ENCODE measurements at places on chromosomes 4 and X. TPM values are rescaled to one million over a fixed set of nuclear protein-coding genes. Genes with fewer than 3 reads are reported as not detected.

XAGE2 gene
- total RNA-seq = not detected

SSX4 gene
- total RNA-seq = not detected

ITIH6 gene
- not detected for total RNA-seq

DGKK gene
- total RNA-seq = not detected

SUPT20HL1 gene
- not detected for total RNA-seq

GRCh38 chrX:7111518-7111917 lies 36.0 kb upstream of the STS start:
- no peak overlapping the region for H3K27ac ChIP-seq
- DNase-seq = no peak

- no peaks in the 10 kb centered on the region for H3K27me3 ChIP-seq
- no peak for DNase-seq
- H3K4me3 ChIP-seq = no peak overlapping the region
- H3K36me3 ChIP-seq = no peaks in the 10 kb centered on the region
- H3K27ac ChIP-seq = no peak overlapping the region
These were observed 86.8 kb upstream of the NPFFR2 start for GRCh38 chr4:71944956-71945355.

- no peaks in the 10 kb centered on the region for H3K27me3 ChIP-seq
- H3K27ac ChIP-seq = peak overlapping the region; percentile 50
- H3K4me3 ChIP-seq = peak overlapping the region; percentile 88
- peaks cover 14% of the 10 kb centered on the region for H3K4me1 ChIP-seq
- no peaks in the 10 kb centered on the region for H3K36me3 ChIP-seq
- peak; percentile 22 for DNase-seq
These were observed 671 bp downstream of the HPF1 start for GRCh38 chr4:169756971-169757574.

DNA sequence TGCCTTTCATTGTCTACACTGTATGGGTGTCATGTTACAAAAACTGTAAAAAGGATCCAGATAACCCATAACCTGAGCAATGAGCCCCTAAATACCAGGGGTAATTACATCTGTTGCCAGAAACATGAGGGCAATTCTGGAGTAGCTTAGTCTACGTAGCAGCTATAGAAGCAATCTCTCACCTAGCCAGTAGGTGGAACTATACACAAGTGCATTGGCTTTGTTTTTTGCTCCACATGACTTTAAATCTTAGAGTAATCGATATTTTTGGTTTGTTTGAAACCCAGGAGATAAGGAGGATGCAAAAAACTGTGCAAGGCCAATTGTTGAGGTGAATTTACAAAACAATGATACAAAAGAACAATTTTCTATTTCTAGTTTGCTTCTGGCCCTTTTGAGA lies 57.5 kb downstream of the GPR82 start:
- H3K27ac ChIP-seq = no peak overlapping the region
- H3K4me1 ChIP-seq = no peaks in the 10 kb centered on the region
- H3K27me3 ChIP-seq = no peaks in the 10 kb centered on the region
- peaks cover 3% of the 10 kb centered on the region for H3K36me3 ChIP-seq
- peak; percentile 49 for DNase-seq

- no peak overlapping the region for H3K4me3 ChIP-seq
- H3K27ac ChIP-seq = no peak overlapping the region
- no peaks in the 10 kb centered on the region for H3K36me3 ChIP-seq
- H3K27me3 ChIP-seq = no peaks in the 10 kb centered on the region
- H3K4me1 ChIP-seq = no peaks in the 10 kb centered on the region
- DNase-seq = no peak
These were observed 639.9 kb downstream of the SPOCK3 start for GRCh38 chr4:166594326-166594946.

- H3K27me3 ChIP-seq = no peaks in the 10 kb centered on the region
- DNase-seq = no peak
- peaks cover 13% of the 10 kb centered on the region for H3K4me1 ChIP-seq
- H3K36me3 ChIP-seq = no peaks in the 10 kb centered on the region
These were observed 318.8 kb upstream of the RASGEF1B start for GRCh38 chr4:81790477-81790876.

DNA sequence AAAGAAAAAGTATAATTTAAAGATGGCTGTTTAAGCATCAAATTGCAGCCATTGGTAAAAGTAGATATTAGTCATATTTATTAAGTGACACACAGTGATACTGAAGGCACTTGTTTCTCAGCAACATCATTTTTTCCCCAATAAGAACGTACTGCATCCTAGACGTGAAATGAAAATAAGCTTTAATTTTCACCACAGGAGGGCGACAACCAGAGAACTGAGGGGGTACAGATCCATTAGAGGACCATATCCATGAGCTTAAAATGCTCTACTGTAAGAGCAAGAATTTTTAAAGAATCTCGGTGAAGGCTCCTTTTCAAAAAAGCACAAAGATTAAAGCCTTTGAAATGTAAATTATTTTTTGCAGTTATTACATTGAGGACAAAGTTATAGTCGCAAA lies 33.4 kb downstream of the FRG1 start:
- no peaks in the 10 kb centered on the region for H3K36me3 ChIP-seq
- no peaks in the 10 kb centered on the region for H3K4me1 ChIP-seq
- no peak for DNase-seq
- H3K27me3 ChIP-seq = no peaks in the 10 kb centered on the region
- no peak overlapping the region for H3K27ac ChIP-seq
- H3K4me3 ChIP-seq = no peak overlapping the region

DNA sequence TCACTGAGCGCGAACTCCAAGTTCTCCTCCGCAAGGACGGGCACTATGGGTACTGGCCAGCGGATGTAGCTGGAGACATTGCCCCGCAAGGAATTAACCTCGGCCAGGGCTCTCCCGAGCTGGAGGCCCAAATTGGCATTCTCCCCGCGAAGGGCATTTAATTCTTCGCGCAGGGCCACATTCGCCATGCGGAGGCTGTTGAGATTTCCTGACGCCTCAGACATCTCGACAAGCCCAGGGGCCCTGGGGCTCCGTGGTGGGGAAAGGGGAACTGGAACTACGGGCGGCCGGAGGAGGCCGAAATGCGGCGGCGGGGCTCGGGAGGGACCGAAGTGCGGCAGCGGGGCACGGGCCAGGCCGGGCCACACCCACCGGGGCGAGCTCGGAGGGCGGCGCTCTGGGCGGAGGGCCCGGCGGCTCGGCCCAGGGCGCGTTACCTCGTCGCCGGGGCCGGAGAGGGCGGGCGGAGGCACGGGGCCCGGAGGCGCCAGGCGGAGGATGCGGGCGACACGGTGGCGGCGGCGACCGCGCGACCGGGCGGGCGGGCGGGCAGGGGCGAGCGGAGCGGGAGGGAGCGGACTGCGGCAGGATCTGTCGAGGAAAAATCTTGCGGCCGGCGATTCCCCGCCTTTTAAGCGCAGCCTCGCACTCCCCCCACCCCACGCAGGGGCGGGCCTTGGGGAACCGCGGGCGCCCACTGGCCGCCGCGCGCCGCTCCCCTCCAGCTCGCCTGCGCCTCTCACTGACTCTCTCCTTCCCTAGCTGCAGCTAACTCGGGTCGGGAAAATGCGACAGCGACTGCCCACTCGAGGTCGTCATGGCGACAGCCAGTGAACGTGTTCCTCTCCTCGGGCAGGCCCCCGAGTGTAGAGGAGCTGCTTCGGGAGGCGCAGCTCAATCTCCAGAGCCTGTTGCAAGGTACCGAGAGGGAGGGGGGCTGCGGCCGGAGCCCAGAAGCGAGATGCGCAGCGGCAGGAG lies at the start of gene RTL5:
Gene RTL5, minus strand, starts transcription at position 599 of the 978 bp plus-strand sequence.
- peaks cover 18% of the 10 kb centered on the region for H3K27me3 ChIP-seq
- peaks cover 7% of the 10 kb centered on the region for H3K4me1 ChIP-seq
- H3K4me3 ChIP-seq = peak within 1 kb of the TSS; percentile 36
- peak; percentile 60 for DNase-seq
- no peaks in the 10 kb centered on the region for H3K36me3 ChIP-seq
- H3K27ac ChIP-seq = no peak within 1 kb of the TSS

GRCh38 chr4:1293991-1294390 lies 4.3 kb downstream of the MAEA start:
- H3K27me3 ChIP-seq = no peaks in the 10 kb centered on the region
- H3K4me1 ChIP-seq = peaks cover 29% of the 10 kb centered on the region
- peaks cover 23% of the 10 kb centered on the region for H3K36me3 ChIP-seq
- no peak overlapping the region for H3K4me3 ChIP-seq
- H3K27ac ChIP-seq = peak overlapping the region; percentile 21

DNA sequence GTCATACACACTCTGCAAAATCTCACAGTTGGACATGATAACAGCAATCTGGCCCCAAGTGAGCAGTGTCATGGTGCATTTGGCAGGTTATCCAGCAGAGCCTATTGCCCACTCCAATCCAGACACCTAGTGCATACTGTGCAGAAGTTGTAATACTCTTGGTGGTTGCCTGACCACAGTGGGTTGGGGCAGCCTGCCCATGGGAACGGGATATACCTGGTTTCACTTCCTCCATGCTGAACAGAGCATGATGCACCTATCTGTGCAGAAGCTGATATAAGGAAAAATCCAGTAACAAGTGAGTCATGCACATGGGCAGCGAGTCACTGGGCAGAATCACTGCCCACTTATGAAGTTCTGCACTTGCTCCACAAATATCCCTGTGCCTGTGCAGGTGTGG lies 105.3 kb upstream of the IGSF1 start:
- H3K4me3 ChIP-seq = no peak overlapping the region
- H3K27me3 ChIP-seq = no peaks in the 10 kb centered on the region

DNA sequence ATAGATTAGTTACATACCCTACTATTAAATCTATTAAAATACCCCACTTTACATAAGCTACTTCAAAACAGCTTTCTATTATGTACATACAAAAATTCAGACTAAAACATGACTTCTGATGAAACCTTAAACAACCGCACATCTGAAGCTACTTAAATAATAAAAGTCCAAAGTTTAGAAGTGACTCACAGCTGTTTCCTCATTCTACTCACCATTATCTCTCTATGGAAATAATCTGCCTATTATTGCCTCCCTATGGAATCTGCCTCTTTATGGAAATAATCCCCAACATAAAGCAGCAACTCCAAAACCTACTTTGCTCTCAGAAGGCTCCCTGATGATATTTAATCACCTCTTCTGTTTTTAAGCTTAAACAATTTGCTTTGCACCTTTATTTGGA lies 15.7 kb upstream of the BANK1 start:
- no peak for DNase-seq
- peaks cover 6% of the 10 kb centered on the region for H3K4me1 ChIP-seq
- no peaks in the 10 kb centered on the region for H3K36me3 ChIP-seq
- no peaks in the 10 kb centered on the region for H3K27me3 ChIP-seq
- H3K27ac ChIP-seq = no peak overlapping the region

DNA sequence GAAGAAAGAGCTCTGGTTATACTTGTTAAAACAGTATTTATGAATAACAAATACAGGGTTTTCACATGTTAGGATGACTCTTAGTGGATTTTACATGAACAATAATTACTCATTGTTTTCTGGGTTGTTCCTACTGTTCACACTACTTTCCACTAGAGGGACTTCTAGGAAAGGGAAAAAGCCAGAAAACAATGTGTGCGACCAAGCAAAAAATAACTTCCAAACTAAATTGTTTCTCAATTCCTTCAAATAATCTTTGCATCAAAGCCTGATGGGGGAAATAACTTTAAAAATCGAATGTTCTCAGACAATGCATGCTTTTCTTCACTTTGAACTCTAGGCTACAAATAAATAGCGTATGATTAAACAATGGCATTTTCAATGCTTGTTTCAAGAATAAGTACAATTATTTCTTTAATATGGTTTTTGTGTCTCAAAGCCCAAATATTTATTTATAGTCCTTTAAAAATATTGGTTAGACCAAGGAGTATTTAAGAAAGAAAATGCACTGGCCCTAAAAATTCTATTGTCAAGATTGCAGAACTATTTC lies 72.1 kb upstream of the ETNPPL start:
- H3K27me3 ChIP-seq = no peaks in the 10 kb centered on the region
- no peaks in the 10 kb centered on the region for H3K36me3 ChIP-seq
- DNase-seq = no peak
- H3K4me3 ChIP-seq = no peak overlapping the region

DNA sequence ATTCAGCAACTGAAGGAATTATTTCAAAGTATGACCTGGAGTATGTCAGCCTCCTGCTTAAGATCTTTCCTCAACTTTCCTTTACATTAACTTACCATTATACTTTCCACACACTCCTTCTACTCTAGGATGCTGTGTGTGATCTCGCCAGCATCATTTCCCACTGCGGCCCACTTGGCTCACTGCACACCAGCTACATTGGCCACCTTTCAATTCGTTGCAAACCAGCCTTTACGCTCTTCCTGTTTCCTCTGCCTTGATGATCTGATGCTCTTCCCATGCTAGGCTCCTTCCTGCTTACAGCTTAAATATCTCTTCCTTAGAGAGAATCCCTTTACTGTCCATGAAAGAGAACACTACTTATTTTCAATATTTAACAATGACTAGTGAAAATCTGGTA lies 95.1 kb downstream of the GPM6A start:
- H3K27ac ChIP-seq = no peak overlapping the region
- H3K36me3 ChIP-seq = no peaks in the 10 kb centered on the region
- H3K4me1 ChIP-seq = no peaks in the 10 kb centered on the region
- H3K27me3 ChIP-seq = no peaks in the 10 kb centered on the region

- DNase-seq = no peak
- H3K27me3 ChIP-seq = no peaks in the 10 kb centered on the region
- no peaks in the 10 kb centered on the region for H3K4me1 ChIP-seq
These were observed 47.7 kb upstream of the CXCL8 start for GRCh38 chr4:73692701-73693100.

DNA sequence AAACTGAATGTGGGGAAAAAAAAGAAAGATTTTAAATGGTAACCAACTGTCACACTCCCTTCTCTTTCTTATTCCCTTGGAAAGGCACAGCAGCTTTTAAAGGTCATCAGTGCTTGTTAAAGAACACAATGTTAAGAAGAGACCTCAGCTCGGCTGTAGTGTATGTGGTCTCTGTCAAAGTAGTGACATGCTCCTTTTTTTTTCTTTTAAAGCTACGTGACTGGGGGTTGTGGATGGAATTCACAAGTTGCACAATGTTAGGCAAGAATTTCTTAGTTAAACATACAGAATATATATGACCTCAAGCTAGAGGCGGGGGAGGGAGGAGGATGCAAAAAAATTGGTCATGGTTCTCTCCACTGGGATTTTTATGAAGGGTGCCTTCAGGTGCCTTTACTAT lies 45.6 kb downstream of the OCRL start:
- H3K27me3 ChIP-seq = no peaks in the 10 kb centered on the region
- H3K4me3 ChIP-seq = no peak overlapping the region
- no peak overlapping the region for H3K27ac ChIP-seq
- no peaks in the 10 kb centered on the region for H3K36me3 ChIP-seq

DNA sequence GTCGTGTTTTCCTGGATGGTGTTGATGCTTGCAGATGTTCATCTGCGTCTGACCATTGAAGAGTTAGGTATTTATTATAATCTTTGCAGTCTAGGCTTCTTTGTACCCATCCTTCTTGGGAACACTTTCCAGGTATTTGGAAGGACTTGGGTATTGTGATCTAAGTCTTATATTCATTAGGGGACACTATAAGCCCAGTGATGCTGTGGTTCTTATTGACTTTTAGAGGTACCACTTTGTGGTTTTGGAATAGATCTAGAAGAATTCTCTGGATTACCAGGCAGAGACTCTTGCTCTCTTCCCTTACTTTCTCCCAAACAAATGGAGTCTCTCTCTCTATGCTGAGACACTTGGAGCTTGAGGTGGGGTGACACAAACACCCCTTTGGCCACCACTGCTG lies 41.6 kb downstream of the AFM start:
- H3K4me1 ChIP-seq = no peaks in the 10 kb centered on the region
- no peaks in the 10 kb centered on the region for H3K36me3 ChIP-seq
- H3K27ac ChIP-seq = no peak overlapping the region
- DNase-seq = no peak
- H3K4me3 ChIP-seq = no peak overlapping the region

GRCh38 chrX:153723351-153724251 lies 586 bp downstream of the BCAP31 start:
- H3K36me3 ChIP-seq = no peaks in the 10 kb centered on the region
- peaks cover 42% of the 10 kb centered on the region for H3K4me1 ChIP-seq
- DNase-seq = no peak
- peak overlapping the region; percentile 41 for H3K27ac ChIP-seq

GRCh38 chr4:89303177-89303576 lies 4.4 kb downstream of the GPRIN3 start:
- no peak overlapping the region for H3K27ac ChIP-seq
- no peak for DNase-seq
- H3K36me3 ChIP-seq = no peaks in the 10 kb centered on the region
- H3K4me3 ChIP-seq = no peak overlapping the region
- peaks cover 31% of the 10 kb centered on the region for H3K4me1 ChIP-seq
